HCT116 (cell line): ENCODE measurements at places on chromosomes 11 and 22.
A peak's percentile ranks its signal among the peaks of the same experiment; 100 is the strongest.

- no peak for DNase-seq
Observed at GRCh38 chr11:78292109-78292803, 103.5 kb downstream of the USP35 start.

DNA sequence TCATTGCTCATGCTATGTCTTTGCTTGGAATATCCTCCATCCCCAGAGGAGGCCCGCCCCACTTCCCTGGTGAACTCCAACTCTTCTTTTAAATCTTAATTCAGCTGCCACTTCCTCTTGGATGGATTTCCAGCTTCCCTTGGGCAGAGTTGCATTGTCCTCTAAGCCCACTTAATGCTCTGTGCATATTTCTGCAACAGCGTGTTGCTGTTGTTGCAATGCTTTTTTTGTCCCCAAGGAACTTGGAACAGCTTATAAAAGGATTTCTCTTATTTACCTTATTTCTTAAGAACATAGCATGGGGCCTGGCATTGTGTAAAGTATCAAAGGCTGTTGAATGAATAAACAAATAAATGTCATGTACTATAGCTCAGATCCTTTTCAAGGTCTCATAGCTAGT lies 507.4 kb downstream of the METTL15 start:
- DNase-seq: no peak

DNA sequence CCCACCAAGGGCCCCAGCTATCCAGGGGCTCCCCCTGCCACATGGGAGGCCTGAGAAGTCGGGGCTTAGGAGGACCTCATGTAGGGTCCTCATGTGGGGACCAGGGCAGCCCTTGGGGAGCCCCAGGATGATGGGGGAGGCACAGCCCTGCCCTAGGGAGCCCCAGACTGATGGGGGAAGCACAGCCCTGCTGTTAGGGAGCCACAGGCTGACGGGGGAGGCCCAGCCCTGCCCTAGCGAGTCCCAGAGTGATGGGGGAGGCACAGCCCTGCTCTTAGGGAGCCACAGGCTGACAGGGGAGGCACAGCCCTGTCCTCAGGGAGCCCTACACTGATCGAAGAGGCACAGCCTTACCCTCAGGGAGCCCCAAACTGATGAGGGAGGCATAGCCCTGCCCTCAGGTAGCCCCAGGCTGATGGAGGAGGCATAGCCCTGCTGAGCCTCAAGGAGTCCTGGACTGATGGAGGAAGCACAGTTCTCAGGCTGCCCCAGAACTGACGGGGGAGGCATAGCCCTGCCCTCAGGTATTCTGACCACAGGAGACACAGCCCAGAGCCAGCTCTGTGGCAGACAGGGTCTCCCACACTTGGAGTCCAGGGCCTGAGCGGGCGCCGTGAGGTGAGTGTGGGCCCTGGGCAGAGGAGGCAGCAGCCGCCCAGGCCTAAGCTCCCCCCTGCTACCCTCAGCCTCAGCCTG lies 10.8 kb downstream of the PRR33 start:
- no peak for DNase-seq

DNA sequence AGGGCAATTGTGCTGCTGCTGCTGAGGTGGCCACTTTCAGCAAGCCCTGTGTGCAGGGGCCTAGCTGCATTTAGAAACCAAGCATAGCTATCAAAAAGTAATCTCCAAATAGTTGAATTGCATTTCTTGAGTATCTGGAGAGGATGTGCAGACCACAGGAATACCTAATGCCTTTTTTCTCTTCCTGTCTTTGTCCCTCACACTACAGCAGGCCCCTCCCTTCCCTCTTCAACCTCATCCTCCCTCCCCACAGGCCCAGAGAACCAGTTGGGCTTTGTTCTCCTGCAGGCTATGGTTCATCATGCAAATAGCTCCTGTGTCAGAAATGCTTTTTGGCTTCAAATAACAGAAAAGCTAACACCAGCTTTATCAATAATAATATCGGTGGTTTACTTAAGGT lies 47.7 kb downstream of the DKK3 start:
- no peak for DNase-seq

- peak; percentile 18 for DNase-seq
Observed at GRCh38 chr11:106917973-106918372, 100.3 kb downstream of the GUCY1A2 start.

DNA sequence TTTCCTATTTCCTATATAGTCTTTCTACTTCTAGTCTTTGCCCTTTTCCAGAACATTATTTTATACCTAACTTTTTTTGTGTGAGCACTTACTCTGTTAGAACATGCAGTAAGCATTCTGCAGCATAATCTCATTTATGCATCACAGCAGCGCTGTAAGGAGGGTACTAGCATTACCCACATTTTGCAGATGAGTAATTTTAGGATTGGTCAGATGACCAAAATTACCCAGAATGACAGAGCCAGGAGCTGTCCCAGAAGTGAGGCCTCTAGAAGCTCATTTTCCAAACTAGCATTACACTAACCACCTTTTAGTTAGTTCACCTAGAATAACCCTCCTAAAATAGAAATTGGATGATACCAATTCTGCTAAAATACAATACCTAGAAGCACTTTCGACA lies 47.1 kb upstream of the ARHGAP32 start:
- no peak for DNase-seq

DNA sequence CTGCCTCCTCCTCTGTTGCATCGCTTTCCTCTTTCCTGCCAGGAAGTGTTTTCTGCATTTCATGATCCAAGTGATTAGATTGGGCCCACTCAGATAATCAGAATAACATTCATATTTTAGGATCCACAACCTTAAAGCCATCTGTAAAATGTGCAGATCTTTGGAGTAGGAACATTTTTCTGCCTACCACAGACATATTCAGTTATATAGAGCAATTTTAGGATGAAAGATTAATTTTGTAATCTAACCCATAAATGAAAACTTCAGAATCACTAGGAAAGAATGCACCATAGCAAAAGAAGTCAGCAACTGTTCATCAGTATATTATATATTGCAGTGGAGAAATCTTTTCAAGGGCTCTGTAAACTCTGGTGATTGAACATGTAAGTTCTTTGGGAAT lies 659.9 kb upstream of the LUZP2 start:
- DNase-seq: no peak

DNA sequence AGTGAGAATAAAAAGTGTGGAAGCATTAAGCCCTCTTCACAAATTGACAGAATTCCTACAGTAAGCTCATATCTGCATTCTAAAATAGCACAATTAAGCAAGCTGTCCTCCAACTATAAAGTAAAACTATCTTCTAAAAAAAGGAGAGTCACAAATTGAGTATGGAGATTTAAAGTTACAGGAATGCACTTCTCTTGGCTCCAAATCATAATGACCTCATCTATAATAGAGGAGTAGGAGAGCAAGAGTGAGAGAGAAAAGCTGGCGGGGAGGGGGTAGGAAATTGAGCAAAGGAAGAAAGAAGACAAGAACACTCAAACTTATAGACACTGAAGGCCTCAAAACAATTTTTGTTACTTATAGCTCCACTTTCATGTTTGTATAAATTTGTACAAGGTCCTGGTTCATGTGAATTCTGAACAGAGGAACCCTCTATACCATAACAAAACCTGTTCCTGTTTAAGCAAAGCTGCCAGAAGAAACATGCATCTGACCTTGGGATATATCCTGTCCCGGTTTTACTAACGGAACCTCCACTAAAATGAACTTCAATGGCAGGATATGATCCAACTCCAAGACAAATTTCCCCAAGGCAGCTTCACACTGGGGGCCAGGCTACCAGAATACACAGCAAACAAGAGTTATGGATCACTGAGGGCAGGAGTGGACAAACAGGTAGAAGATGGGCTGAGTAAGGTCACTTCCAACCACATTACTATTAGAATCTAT lies 37.2 kb downstream of the SLC35F2 start:
- DNase-seq: no peak

DNA sequence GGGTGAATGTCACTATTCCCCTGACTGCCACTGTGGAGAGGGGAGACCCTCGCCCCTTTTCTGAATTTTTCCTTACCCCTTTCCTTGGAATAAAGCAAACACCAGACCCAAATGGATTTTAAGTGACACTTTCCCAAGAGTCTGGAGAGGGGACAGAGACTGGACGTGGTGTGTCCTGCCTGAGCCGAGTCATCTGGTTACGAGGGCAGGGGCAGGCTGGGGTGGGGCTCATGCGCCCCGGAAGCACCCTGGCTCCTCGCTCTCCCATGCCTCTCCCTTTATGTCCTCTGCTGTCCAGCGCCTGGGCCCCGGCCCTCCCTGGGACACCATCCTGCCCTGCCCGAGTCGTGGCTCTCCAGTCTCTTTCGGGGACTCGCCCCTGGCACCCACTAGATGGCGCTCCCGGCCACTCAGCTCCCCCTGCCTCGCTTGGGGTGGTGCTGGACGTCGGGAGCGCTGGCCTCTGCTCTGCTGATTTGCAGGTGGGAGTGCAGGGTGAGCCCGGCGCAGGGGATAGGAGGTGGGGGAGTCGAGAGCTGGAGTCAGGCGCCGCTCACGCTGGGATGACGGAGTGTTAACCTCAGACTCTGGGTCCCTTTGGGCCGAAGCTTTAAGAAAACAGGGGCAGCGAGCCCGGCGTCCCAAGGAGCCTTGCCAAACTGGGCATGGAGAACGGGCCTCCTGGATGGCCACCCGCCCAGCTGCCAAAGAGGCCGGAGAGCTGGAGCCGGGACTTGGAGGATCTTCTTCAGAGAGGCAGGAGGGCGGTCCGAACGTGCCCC lies 89.8 kb downstream of the RPS6KA4 start:
- DNase-seq: peak; percentile 72

GRCh38 chr11:65187971-65188461 lies 6.3 kb downstream of the CAPN1 start:
- no peak for DNase-seq

DNA sequence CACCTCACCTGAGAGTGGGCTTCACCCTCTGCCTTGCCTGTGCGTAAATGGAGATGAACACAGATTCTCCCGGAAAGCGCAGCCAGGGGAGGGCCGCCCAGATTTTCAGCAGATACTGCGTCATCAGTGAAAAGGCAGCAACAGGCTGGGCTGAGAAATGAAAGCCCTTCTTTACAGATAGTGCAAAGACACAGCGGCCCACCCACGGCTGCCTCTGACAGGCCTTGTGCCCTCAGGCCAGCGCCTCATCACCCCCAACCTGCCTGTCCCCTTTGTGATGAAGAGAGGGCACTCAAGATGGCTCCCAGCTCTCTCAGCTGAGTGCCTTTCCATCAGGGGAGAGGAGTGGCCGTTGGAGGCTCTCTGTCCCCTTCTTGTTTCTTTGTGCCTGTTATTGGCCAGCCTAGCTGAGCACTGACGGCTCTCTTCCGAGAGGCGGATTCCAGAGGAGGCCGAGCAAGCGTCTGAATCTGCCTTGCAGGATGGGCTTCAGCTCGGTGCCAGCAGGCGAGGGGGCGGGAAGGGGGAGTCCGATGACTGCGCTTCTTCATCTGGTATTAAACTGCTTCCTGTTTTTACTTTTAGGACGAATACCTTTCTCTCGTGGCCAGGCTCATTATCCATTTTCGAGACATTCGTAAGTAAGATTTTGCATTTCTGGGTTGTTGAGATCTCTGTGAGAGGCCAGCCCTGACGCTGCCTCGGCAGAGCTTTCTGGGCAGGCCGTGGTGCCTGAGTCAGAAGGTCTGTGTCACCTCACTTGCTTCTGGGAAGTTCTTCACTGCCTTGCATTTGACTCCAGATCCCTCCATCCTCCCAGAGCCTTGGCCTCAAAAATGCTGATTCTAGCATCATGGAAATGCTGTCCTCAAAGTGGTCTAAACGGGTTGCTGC lies 43.7 kb downstream of the MED15 start:
- no peak for DNase-seq

DNA sequence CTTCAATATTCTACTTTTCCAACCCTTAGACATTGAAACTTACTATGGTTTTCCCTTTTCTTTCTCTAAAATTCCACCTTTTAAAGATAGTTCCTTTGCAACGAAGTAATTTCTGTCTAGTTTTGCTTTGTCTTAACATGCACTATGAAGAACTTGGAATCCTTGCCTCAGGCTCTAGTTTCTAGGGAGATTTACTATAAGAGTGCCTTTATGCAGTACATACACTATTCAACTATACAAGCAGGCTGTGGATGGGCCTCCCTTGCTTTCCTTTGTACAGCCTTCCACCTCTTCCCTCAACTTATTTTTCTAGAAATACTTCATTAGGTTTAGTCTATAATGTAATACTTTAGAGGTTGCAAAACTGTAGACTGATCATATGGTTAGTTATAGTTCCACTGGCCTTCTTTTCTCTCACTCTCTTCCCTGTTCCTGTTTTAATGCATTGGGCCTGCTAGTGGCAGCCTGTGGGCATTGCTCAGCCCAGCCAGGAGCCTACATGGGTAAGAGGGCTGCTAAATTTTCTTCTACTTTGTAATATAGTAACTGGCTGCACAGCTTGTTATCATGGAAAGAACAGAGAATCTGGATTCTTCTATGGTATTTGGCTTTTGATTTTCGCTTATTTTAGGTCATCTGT lies 100.2 kb downstream of the C11orf87 start:
- DNase-seq: no peak

- DNase-seq: no peak
Observed at GRCh38 chr22:37610480-37611129, 2.0 kb downstream of the GGA1 start.

DNA sequence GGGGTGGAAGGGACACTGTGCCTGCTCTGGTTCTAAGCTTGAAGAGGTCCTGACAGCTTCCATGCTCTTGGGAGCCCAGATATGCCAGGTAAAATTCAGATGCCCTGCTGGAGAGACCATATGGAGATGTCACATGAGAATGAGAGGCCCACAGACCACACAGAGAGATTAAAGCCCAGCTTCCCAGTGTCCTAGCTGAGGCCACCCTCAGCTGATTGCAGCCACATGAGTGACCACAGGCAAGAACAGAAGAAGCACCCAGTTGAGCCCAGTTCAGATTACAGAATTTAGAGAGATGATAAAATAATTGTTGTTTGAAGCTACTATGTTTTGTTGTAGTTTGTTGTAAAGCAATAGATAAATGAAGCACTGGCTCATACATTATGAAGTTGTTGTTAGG lies 14.4 kb upstream of the PVALB start:
- no peak for DNase-seq

- DNase-seq: peak; percentile 28
Observed at GRCh38 chr22:30485362-30485988, 13.7 kb upstream of the SEC14L3 start.

GRCh38 chr11:74627381-74627780 lies 35.0 kb downstream of the POLD3 start:
- no peak for DNase-seq

GRCh38 chr11:44729713-44730112 lies 3.0 kb downstream of the TSPAN18 start:
- DNase-seq: no peak
